Stimulated activated CD8-positive, alpha-beta memory T cell treated with anti-CD3 and anti-CD28 coated beads, Interleukin-4, amount 100 ng/mL, for 24 hours (primary cell): ENCODE measurements at places on chromosomes 4 and X.

DNA sequence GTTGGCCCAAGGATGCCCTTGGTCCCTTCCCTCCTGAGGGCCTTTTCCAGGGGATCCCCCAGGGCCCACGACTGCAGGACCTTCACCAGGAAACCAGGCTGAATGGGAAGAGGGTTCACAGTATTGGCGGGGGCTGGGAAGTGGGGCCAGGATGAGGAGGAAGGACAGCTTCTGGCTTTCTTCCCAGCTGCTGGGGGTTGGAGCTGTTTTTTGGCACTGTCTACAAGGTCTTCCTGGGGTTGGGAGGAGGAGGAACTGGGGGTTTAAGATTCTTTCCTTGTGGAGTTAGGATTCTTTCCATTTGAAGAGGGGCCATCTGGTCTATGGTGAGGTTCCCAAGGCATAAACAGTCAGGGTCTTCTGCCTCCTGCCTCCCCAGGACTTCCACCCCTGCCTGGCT is 64.8 kb downstream of the KIF4A start:
- DNase-seq = no peak

GRCh38 chrX:37955273-37955672 is 51.1 kb upstream of the SYTL5 start:
- no peak for DNase-seq

DNA sequence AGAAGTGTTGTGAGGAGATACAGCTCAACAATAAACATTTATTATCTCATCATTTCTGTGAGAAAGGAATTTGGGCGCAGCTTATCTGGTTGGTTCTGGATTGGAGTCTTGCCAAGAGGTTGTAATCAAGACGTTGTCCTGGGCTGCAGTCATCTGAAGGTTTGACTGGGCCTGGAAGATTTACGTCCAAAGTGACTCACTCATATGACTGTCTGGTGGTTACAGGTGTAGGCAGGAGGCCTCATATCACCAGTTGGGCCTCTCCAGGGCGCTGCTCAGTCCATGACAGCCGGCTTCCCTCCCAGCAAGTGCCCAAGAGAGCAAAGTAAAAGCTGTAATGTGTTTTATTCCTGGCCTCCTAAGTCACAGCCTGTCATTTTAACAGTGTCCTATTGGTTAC is 106.3 kb downstream of the USP46 start:
- no peak for DNase-seq

- no peak for DNase-seq
Observed at GRCh38 chr4:15953625-15954024, 9.3 kb downstream of the FGFBP2 start.

GRCh38 chr4:137700072-137700471 is 167.8 kb upstream of the PCDH18 start:
- DNase-seq = no peak

DNA sequence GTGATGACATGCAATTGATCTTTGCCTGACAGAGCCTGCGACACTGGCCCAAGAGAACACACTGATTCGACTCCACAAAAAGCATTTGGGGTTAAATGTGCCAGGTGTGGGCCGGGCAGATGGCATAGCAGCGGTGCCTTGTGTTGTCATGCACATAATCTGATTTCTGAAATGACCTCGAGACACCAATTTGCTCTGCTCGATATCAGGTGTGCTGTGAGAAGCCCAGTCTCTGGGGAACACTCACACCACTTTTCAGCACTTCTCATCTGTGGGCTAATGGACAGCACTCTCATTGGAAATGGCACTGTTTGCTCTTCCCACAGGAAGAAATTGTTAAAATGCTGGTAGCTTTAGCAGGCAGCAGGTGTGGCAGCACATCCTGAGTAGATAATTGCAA is 738.3 kb upstream of the TENM3 start:
- DNase-seq = no peak

- no peak for DNase-seq
Observed at GRCh38 chr4:151860561-151861093, 99.8 kb upstream of the GATB start.

GRCh38 chr4:138330531-138330930 is 88.4 kb upstream of the SLC7A11 start:
- DNase-seq = no peak

DNA sequence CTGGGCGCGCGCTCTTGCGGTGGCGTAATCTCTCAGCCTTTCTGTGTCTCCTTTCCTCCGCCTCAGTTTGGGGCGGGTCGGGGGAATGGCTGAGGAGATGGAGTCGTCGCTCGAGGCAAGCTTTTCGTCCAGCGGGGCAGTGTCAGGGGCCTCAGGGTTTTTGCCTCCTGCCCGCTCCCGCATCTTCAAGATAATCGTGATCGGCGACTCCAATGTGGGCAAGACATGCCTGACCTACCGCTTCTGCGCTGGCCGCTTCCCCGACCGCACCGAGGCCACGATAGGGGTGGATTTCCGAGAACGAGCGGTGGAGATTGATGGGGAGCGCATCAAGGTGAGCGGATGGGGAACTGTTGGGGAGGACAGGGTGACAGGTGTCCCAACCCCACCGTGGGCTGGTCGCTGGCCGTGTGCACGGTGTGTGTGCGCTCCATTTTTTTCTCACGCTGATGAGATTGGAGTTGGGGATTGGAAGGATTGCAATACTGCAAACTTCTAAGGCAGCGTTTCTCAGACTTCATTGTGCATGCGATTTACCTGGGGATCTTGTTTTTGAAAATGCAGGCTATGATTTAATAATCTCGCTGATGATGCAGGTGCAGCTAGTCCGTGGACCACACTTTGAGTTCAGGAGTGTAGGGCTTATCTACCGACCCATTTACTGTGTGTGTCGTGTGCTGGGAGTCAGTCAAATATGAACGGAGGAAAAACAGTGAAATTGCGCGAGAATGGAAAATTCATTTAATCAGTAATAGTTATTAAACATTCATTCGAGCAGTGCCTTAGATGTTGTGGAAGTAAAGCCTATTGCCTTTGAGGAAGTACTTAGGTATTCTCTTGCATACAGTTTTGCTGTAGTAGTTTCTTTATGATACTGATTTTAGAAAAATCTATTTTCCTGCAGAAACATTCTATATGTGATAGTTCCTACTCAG is at the start of gene RAB33B:
RAB33B (plus strand) TSS at position 11 of the 935 bp plus-strand sequence; CDS start at position 86, 75 bp downstream.
- no peak for DNase-seq

- DNase-seq = no peak
Observed at GRCh38 chr4:81606801-81607501, 135.2 kb upstream of the RASGEF1B start.

- no peak for DNase-seq
Observed at GRCh38 chr4:176207839-176208238, 12.5 kb upstream of the SPATA4 start.

GRCh38 chrX:12885508-12885907 is 18.6 kb downstream of the TLR7 start:
- DNase-seq = no peak

DNA sequence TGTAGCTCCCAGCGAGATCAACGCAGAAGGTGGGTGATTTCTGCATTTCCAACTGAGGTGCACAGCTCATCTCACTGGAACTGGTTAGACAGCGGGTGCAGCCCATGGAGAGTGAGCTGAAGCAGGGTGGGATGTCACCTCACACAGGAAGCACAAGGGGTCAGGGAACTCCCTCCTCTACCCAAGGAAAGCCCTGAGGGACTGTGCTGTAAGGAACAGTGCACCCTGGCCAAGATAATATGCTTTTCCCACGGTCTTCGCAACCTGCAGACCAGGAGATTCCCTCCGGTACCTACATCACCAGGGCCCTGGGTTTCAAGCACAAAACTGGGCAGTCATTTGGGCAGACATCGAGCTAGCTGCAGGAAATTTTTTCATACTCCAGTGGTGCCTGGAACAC is 216.4 kb upstream of the TET2 start:
- DNase-seq = no peak

GRCh38 chr4:5752376-5753184 is 41.6 kb downstream of the EVC start:
- DNase-seq = no peak

DNA sequence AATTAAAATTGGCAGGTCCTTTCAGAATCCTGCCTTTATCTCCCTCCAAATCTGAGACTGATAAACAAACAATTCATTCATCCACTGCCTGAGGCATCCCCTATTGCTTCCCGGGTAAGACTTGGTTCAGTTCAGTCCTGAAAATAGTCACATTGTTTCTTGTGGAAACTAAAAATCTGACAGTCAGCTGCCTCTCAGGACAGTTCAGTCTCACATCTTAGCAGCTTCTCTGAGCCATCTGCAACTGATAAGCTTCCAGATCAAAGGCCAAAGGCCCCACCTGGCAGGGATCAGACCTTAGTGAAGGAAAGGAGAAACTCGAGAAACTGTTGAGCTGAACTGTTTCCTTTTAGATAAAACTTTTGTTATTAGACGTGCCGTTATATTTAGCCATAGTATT is 264.5 kb downstream of the IL15 start:
- no peak for DNase-seq

GRCh38 chr4:151760002-151760401 is 805 bp downstream of the GATB start:
- DNase-seq = no peak

DNA sequence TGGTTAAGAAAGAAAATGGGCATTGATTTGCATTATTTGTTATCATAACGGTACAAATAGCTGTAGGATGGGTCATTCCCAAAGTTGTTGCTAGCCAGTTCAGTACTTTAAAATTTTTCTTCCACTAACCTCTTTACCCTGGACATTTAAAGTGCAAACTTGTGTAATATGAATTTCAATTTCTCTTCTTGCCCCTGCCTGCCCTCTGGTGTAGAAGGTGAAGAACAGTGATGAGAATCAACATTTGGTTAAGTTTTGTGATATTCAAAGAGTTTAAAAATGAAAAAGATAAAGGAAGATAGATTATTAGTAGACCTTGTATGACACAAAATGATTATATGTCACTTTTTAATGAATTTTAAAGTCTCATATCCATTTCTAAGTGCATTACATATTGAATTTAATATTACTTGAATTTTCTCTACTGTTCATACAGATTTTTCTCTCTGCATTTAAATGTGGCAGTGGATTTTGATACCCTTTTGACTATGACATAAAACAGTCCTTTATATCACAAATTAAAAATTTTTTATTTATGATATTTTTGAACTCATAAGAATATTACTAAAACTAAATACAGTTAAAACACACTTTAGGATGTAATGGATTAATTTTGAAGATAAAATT is 337.7 kb downstream of the BMPR1B start:
- DNase-seq = no peak

- no peak for DNase-seq
Observed at GRCh38 chrX:53398216-53398615, 24.2 kb downstream of the SMC1A start.
